ENCODE measurements at places on chromosomes 2 and 18.

- DNase-seq = no peak
Measured at GRCh38 chr2:9440058-9440727, 16.7 kb downstream of the CPSF3 start.

- DNase-seq = no peak
Measured at GRCh38 chr18:55838319-55838718, 250.3 kb upstream of the TCF4 start.

DNA sequence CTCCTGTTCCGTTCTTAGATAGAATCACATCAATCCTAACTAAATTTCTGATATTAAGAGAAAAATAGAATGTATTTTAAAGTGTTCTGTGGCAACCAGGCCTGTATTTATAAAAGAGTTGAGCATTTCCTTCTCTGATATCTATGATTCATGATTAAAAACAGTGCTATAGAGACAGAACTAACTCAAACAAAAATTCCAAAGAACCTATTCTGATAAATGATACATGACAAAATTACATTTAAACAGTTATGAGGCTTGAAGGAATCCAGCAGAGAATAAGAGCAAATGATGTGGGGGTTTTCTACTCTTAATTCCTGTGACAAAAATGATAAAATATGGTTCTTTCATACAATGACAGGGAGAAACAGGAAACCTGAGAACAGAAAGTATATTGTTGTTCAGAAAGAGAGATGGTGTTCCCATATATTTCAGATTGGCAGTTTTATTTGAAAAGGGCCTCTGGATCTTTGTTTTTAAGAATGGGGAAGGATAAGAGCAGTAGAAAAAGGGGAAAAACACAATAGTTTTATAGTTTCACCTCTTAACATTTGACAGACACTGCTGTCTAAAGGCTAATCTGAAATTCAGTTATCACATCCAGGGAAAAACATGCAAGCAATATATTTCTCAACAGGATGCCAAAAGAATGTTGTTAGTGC is 944.3 kb downstream of the LRP1B start:
- no peak for DNase-seq

DNA sequence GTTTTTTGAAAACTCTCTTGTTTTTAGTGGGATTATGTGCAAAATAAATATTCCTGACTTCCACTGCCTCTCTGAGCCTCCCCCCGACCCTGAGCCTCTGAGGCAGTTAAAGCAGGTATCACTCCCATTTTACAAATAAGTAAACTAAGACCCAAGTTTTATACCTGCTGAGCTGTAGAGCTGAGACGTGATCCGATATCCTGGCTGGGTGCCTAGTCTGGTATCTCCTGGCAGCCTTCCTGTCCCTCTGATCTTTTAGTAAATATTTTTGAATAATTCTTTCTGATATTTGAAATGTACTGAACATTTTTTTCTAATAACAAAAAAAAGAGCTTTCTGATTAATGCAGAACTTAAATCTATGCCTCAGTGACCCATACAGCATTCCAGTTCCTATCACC is 108.3 kb upstream of the NOSTRIN start:
- DNase-seq = no peak

DNA sequence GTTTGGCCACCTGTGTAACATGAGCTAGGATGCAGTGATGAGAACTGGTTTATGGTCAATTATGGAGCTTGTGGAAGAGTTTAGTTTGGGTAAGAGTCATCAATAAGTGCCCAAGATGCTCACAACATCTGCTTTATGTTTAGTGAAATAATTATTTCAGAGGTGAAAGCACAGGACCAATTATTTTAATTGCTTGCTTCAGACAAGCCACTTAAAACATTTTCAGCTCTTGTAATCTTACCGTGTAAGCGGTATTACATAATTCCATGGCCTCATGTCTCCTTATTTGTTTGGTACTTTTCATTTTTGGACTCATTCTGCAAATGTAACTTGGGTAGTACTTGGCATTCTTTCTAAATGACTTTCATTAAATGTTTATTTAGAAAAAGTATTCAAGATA is 5.4 kb downstream of the B3GNT2 start:
- no peak for DNase-seq

GRCh38 chr2:185984670-185985069 is 246.1 kb downstream of the FSIP2 start:
- DNase-seq = no peak

- no peak for DNase-seq
Measured at GRCh38 chr2:168136392-168136977, 110.9 kb downstream of the STK39 start.

DNA sequence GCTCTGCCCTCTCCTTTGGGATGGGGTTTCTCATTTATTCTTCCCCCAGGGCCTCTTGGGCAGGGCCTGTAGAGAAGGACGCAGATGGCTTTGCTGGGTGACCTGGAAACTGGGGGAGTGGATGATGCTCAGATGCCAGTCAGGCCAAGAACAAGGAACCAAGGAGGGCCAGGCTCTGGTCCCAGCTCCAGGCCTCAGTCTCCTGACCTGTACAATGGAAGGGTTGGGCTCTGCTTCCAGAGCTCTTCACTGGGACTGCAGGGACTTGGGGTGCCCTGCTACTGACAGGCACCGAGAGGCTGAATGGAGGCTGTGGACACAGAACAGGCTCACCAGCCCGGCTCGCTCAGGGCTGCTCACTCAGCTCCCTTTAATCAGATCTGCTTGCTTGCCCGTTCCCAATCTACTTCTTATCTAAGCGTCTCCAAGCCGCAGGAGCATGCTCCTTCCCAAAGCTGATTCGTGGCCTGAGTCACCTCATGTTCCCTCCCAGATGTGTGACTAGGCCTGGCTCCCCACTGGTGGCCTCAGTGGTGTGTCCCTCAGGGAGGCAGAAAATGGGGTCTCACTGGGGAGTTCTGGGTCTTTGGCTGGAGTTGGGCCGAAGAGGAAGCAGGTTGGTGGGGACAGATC is 82.6 kb upstream of the ODC1 start:
- no peak for DNase-seq

DNA sequence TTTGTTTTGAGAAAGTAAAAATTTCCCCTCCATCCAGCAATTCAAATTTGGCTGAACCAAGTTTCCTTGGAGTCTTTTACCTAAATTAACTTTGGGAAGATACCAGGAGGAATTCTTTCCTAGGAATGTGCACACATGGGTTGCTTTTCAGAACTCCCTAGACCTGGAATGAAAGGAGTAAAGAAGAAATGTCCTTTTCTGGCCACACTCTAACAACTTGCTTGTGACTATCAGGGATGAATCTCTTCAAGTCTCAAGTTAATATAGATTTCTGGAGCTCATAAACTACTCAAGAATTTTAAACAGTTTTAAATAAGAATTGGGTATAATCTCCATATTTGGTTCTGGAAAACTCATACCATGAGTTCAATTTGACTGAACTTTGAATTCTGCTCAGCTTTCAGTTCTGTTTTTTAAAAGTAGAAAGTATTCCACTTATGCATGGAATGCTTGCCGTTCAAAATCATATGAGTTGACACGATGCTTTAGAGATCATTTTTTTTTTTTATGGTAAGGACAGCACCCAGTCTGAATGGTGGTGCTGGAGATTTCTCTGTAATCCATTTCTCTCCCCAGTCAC is 7.7 kb downstream of the RASGRP3 start:
- no peak for DNase-seq

DNA sequence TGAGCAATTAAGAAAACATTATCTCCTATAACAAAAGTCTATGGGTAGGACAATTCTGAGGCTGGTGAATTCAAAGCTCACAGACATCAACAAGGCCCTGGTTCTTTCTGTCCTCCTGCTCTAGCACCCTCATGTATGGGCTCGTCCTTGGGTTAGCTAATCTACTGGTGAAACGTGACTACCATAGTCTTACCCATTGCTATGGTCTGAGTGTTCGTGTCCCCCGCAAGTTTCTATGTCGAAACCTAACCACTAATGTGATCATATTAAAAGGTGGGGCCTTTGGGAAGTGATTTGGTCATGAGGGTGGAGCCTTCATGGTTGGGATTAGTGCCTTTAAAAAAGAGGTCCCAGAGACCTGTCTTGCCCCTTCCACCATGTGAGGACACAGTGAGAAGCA is 564.7 kb downstream of the TNS1 start:
- no peak for DNase-seq

GRCh38 chr2:221972813-221973478 is 325.9 kb downstream of the PAX3 start:
- no peak for DNase-seq

DNA sequence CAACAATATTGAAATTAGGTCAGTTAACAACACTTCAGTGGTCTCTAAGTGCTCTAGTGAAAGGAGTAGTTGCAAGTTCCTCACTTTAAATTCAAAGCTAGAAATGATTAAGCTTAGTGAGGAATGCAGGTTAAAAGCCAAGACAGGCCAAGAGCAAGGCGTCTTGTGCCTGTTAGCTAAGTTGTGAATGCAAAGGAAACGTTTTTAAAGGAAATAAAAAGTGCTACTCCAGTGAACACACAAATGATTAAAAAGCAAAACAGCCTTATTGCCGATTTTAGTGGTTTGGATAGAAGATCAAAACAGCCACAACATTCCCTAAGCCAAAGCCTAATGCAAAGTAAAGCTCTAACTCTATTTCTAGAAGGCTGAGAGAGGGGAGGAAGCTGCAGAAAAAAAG is 44.7 kb downstream of the ANTXR1 start:
- no peak for DNase-seq

DNA sequence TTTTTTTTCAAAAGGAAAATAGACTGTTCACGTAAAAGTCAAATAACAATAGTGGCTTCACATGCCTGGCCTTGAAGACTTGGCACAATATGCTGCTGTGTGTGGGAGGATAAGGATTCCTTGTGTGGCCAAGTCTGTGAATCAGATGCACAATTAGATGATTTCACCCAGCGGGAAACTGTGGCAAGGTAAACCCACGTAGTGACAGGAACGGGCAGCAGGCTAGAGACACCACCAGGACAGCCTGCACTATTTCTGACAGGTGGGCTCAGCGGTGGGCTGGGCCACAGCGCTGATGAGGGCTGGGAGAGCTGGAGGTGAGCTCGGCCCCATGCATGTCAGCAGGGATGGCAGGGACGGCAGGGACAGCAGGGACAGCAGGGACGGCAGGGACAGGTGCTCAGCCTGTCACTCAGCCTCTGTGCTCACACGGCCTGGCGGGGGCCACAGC is 21.6 kb downstream of the SNORC start:
- no peak for DNase-seq

GRCh38 chr18:22423878-22424564 is 6.3 kb upstream of the CTAGE1 start:
- DNase-seq = no peak

GRCh38 chr2:120780402-120780801 is 44.7 kb downstream of the GLI2 start:
- no peak for DNase-seq

DNA sequence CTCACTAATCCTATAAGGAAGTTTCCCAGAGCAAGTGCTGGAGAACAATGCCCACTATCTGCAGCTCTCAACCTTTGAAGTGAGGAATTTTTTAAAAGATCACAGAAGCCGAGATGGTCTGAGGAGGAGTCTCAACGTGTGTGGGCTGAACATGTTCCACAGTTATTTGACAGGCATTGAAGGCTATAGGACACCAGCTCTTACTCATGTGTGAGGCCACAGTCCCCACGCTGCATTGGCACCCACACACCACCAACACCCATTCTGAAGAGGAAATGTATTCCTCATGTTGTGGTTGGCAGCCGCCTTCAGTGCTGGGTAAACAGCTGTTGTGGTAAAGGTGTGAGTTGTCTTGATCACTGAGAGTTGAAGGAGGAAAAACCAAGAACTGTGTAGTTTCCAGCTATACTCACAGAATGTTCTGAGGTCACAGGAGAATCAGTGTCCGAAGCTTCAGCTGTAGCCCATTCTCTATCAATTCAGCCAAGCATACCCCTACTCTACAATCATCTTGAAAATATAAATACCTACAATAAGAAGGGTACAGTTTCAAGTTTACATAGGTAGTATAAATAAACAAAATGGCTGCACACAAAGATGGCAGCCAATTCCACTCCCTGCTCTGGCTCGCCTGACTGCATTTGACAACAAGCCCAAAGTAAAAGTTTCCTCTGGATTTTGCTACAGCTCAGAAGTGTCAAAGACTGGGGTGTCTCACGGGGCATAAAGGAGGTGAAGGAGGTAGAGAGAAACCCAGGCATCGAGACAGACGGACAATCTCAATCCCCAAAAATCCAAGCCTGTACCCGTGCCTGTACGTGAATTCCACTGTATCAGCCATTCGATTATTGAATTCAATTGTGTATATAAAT is 12.1 kb downstream of the CD226 start:
- peak; percentile 89 for DNase-seq

GRCh38 chr2:105410554-105410953 is 11.7 kb upstream of the FHL2 start:
- no peak for DNase-seq

- DNase-seq = peak; percentile 18
Measured at GRCh38 chr2:45964223-45964841, 312.9 kb downstream of the PRKCE start.

DNA sequence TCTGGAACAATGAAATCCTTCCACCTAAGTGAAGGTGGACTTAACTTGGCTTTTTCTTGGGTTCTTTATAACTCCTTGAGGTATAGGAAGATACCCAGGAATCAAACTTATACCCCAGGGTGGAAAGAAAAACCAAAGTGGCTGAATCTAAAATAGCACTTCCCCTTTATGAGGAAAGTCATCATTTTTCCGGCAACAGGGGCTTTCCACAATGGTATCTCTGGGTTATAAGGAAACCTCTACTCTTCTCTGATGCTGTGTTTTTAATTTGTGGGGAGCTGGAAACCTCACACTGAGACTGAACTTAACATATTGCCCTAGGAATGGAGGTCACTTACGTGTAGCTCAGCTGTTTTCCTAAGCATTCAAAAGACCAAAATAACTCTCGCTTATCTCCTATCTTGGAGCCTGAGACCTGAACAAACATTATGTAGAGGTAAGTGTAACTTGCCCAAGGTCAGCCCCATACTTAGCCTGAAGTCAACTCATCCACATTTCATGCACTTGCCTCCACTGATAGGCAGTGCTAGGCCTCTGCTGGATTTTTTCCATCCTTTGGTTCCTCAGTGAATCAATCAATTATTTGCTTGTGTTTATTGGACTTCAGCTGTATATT is 117.9 kb downstream of the SETBP1 start:
- DNase-seq = peak; percentile 16

- no peak for DNase-seq
Measured at GRCh38 chr2:160936044-160936806, 224.0 kb upstream of the TANK start.

DNA sequence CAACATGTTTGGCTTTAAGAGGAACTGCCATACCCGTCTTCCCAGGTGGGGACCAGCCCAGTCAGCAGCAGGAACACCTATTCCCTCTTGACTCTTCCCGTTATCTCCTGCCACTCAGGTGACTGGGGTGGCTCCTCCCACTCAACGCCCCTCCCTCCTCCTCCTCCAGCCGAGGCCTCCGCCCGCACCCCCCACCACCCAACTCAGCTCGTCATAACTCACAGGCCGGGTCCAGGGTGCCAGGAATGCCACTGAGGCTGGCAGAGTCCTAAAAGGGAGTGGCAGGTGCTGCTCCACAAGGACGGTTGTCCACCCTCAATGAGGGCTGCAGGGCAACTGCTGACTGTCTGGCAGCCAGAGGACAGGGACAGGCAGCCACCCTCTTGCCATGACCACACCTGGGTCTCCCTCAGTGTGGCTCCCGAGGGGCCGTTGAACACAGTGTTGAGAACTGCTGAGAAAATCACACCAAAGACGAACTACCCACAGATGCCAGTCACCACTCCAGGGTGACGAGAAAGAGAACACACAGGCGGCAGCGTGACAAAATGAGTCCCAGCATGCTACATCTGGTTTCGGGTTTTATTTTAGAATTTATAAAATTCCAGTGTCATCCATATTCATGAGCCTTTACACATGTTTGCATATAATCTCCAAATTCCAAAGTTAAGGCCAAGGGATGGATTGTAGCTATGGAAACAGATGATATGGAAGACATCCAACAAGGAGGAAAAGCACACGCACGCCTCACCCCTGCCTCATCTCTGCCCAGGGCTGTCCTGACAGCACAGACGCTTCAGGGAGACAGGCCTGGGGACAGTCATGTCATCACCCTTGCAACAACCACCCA is 38.5 kb downstream of the ANO7 start:
- DNase-seq = no peak

Data from stimulated activated CD4-positive, alpha-beta T cell treated with anti-CD3 and anti-CD28 coated beads, Interleukin-15, amount 100 ng/mL, for 24 hours (primary cell).